ENCODE measurements at places on chromosomes 13 and 19. TPM values are rescaled to one million over a fixed set of nuclear protein-coding genes. Genes with fewer than 3 reads are reported as not detected.

GRCh38 chr19:6687114-6687513 lies 17.2 kb upstream of the TNFSF14 start:
- H3K36me3 ChIP-seq: no peaks in the 10 kb centered on the region
- no peak overlapping the region for H3K4me3 ChIP-seq
- H3K4me1 ChIP-seq: no peaks in the 10 kb centered on the region
- no peak overlapping the region for H3K27ac ChIP-seq
- H3K27me3 ChIP-seq: no peaks in the 10 kb centered on the region

DNA sequence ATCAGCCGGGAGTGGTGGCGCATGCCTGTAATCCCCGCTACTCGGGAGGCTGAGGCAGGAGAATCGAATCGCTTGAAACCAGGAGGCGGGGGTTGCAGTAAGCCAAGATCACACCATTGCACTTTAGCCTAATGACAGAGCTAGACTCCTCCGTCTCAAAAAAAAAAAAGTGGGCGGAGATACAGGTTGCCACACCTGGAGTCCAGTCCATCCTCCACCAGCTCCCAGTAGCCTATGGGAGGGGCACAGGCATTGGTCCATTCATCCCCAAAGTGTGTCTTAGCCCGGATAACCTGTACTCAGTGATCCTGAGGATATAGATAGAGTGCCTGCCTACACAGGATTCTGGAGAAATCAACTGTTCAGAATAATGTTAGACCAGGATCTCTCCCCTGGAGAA lies 3.4 kb upstream of the DOT1L start:
- H3K27ac ChIP-seq: no peak overlapping the region
- H3K4me1 ChIP-seq: peaks cover 12% of the 10 kb centered on the region
- H3K36me3 ChIP-seq: no peaks in the 10 kb centered on the region
- no peak for DNase-seq
- no peaks in the 10 kb centered on the region for H3K27me3 ChIP-seq

GRCh38 chr19:7637374-7638256 lies 705 bp downstream of the STXBP2 start:
- H3K4me3 ChIP-seq: peak overlapping the region; percentile 69
- H3K27me3 ChIP-seq: peaks cover 11% of the 10 kb centered on the region
- H3K4me1 ChIP-seq: no peaks in the 10 kb centered on the region
- peak overlapping the region; percentile 93 for H3K27ac ChIP-seq
- H3K36me3 ChIP-seq: no peaks in the 10 kb centered on the region

- H3K4me3 ChIP-seq: no peak overlapping the region
- no peak overlapping the region for H3K27ac ChIP-seq
- no peak for DNase-seq
- H3K4me1 ChIP-seq: peaks cover 16% of the 10 kb centered on the region
- no peaks in the 10 kb centered on the region for H3K27me3 ChIP-seq
- no peaks in the 10 kb centered on the region for H3K36me3 ChIP-seq
These were observed 10.2 kb downstream of the EPSTI1 start for GRCh38 chr13:42981853-42982252.

GRCh38 chr13:92886535-92887077 lies 340.0 kb upstream of the GPC6 start:
- no peaks in the 10 kb centered on the region for H3K36me3 ChIP-seq
- H3K4me3 ChIP-seq: no peak overlapping the region
- DNase-seq: no peak
- H3K27me3 ChIP-seq: no peaks in the 10 kb centered on the region

DNA sequence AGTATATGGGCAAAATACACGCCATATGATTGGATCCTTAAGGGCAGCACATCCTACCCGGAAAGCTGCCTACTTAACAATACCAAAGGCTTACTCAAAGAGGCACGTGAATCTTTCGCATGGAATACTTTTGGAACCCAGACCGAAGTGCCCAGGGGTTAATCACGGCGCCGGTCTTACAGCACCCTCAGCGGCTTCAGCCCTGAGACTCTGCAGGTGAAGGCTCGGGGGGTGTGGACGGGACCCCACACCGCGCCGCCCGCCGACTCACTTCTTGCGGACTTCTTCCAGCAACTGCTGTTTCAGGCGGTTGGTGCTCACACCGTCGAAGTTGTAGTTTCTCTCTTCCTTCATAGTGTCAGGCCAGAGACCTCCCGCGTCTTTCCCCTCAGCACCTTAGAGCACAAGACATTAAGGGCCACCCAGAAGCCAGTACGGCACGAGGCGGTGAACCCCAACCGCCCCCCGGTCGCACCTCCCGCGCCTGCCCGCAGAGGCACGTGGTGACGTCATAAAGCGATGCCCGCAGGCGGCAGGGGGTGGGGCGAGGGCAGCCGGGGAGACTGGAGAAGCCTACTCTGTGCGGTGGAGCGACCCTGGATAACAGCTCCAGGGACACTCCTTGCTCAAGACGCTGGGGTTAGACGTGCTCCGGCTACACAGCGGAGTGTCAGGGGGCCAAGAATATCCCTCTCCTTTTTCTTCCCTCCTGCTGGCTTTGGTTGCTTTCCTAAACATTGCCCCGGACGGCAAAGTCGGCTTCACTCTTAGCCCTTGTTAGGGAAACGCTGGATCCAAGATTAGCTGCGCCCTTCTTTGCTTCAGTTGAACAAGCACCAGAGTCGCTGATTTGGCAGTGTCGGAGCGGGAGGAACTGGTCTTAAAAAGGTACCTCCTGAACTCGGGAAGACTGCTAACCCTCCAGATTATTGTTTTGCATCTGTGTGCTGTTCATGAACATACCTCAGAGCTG lies at the start of gene CCDC169:
TSS of gene CCDC169 (minus strand) at position 449 of the 973 bp plus-strand sequence. CDS start at position 354, 95 bp downstream.
- peaks cover 5% of the 10 kb centered on the region for H3K4me1 ChIP-seq
- peak within 1 kb of the TSS; percentile 81 for H3K27ac ChIP-seq
- peaks cover 11% of the 10 kb centered on the region for H3K27me3 ChIP-seq
- peak within 1 kb of the TSS; percentile 20 for H3K4me3 ChIP-seq
- H3K36me3 ChIP-seq: no peaks in the 10 kb centered on the region

DNA sequence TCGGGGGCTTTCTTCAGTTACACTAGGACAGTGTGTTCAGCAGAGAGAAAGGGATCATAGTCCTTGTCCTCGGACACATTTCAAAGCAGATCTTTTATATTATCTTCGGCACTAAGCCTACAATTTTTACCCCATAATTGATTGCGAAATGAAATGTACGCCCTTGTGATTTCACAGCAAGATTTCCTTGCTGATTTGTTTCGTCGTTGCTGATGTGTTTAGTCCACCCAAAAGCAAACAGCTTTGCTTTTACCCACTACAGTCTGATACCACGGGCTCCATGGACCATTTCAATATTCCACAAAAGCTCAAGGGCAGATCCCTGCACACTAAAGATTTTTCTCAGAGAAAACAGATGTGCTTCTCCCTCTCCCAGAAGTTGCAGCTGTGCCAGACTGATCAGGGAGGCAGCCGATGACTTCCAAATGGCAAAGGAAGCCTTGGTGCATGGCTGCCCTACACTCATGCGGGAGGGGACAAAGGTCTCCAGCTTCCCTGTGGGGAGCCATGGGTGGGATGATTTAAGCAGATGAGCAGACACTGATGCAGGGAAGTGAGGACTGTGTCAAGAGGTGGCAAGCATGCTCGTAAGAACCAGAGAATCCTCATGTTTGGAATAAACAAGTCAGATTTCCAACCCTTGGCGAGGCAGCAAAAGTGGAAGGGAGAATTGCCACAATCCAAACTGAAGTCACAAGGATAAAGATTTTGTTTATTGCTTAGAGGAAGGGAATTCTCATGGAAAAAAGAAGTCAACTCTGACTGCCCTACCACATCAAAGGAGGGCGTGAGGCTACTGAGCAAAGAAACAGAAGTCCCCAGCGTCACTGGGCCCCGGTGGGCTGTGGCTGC lies 81.1 kb downstream of the STK24 start:
- no peaks in the 10 kb centered on the region for H3K36me3 ChIP-seq
- peaks cover 59% of the 10 kb centered on the region for H3K4me1 ChIP-seq
- no peak overlapping the region for H3K4me3 ChIP-seq
- peak; percentile 45 for DNase-seq

DNA sequence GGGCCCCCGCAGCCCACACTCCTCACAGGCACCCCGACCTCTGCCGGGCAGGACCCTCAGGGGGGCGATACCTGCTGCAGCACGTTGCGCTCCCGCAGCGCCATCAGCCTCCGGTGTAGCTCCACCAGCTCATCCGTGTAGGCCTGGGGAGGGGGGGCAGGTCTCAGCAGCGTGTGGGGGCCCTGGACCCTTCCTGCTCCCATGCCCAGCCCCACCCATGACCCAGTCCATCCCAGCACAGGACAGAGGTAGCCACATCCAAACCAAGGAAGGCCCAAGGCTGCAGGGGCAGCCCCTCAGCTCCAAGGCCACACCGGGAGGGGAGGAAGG lies 66.5 kb downstream of the MLLT1 start:
- H3K27me3 ChIP-seq: no peaks in the 10 kb centered on the region
- DNase-seq: no peak
- no peaks in the 10 kb centered on the region for H3K36me3 ChIP-seq

- no peaks in the 10 kb centered on the region for H3K36me3 ChIP-seq
- DNase-seq: no peak
- H3K27ac ChIP-seq: no peak overlapping the region
- no peaks in the 10 kb centered on the region for H3K4me1 ChIP-seq
- H3K27me3 ChIP-seq: peaks cover 24% of the 10 kb centered on the region
- no peak overlapping the region for H3K4me3 ChIP-seq
These were observed 1.4 kb downstream of the RETN start for GRCh38 chr19:7670150-7670783.

DNA sequence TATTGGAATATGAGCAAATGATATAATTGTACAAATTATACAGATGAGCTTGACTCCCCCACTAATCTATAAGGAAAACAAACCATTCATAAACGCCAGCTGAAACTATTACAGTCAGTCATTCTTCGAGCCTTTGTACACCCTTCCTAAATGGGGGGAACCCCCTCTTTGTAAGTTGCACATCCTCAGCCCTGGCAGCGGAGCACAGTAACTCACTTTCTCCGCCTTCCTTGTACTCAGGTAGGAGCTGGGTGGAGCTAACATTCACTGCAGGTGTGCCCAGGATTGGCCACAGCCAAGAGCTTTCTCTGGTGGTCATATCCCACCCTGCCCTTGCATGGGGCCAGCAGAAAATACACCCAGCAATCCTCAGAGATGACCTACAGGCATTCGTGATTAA lies 28.6 kb downstream of the PIN1 start:
- H3K27ac ChIP-seq: no peak overlapping the region
- no peaks in the 10 kb centered on the region for H3K4me1 ChIP-seq
- H3K27me3 ChIP-seq: no peaks in the 10 kb centered on the region
- H3K4me3 ChIP-seq: no peak overlapping the region
- H3K36me3 ChIP-seq: no peaks in the 10 kb centered on the region

DNA sequence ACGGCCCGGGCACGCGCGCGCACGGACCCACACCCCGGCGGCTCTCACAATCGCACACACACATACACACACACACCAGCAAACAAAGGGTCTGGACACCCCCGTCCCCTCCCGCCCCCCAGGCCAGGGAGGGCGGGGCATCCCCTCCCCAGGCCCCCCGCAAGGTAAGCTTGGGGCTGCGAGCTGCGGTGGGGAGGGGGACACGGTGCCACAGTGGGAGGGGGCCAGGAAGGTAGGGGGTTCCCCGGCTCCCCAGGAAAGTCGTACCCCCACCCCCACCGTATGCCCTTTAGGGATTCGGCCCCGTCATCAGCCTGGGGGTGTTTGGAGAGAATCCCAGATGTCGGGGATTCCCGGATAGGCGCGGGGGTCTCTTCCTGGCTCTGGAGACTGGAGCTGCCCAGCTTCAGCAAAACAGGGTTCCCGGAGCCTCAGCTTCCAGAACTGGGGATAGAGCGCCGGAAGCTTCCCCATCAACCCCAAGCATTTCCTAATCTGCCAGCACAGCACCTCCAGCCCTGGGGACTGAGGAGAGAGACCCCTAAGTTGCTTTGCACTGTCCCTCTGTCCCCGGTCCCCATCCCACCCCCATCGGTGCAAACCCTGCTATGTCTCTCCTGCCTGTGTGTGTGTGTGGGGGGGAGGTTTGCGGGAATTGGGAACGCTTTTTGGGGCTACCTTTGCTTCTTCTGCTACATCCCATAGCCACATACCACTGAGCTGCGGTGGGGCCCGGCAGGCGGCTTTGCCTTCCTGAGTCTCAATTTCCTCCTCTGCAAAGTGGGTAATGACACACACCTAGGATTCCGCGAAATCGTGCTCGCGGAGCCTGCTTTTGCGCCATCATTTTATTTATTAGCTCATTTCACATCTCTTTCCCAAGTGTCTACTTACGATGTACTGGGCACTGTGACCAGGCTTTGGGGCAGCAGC lies 1.8 kb upstream of the CDC37 start:
- H3K27me3 ChIP-seq: peaks cover 58% of the 10 kb centered on the region
- peaks cover 23% of the 10 kb centered on the region for H3K4me1 ChIP-seq
- H3K36me3 ChIP-seq: no peaks in the 10 kb centered on the region
- DNase-seq: no peak
- peak overlapping the region; percentile 68 for H3K4me3 ChIP-seq

DNA sequence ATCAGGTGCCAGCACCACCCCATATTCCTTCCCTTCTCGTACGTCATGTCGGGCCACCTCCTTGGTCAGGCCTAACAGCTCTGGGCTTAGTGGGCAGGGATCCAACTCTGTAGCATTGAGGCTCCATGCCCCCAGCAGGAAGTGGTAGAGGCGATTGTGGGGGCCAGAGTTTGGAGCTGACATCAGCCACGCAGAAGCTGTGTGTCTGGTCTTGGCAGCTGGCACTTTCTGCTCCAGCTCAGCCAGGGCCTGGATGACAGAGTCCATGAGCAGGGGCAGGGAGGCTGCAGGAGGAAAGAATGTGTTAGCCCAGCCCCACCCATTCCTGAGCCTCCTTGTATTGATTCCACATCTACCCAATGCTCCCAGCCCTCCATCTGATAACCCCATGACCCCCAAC lies 3.0 kb downstream of the PGLYRP2 start:
- no peak overlapping the region for H3K27ac ChIP-seq
- H3K27me3 ChIP-seq: peaks cover 12% of the 10 kb centered on the region
- H3K36me3 ChIP-seq: no peaks in the 10 kb centered on the region
- DNase-seq: no peak

- H3K27me3 ChIP-seq: no peaks in the 10 kb centered on the region
- H3K4me1 ChIP-seq: peaks cover 23% of the 10 kb centered on the region
- H3K4me3 ChIP-seq: no peak overlapping the region
- peak; percentile 46 for DNase-seq
- H3K36me3 ChIP-seq: no peaks in the 10 kb centered on the region
These were observed 14.2 kb downstream of the CRTC1 start for GRCh38 chr19:18697680-18698079.

The ZNF486 gene
- total RNA-seq: 3.3 TPM

The AMER2 gene
- 0.14 TPM for total RNA-seq

The CLC gene
- total RNA-seq: not detected

The DCT gene
- not detected for total RNA-seq

The ZNF442 gene
- 2.2 TPM for total RNA-seq

The PSG6 gene
- total RNA-seq: not detected

The CYP4F8 gene
- not detected for total RNA-seq

The ZNF626 gene
- total RNA-seq: 4.1 TPM

The LRRC25 gene
- 4.9 TPM for total RNA-seq

The ATP8B3 gene
- total RNA-seq: 0.27 TPM

The USHBP1 gene
- total RNA-seq: 0.96 TPM

The SLC8A2 gene
- 4.6 TPM for total RNA-seq
